Non-pigmented ciliary epithelial cell (primary cell): ENCODE measurements at places on chromosomes 11 and 22.

- no peak for DNase-seq
These were observed 35.1 kb downstream of the AP1B1 start for GRCh38 chr22:29353286-29353685.

DNA sequence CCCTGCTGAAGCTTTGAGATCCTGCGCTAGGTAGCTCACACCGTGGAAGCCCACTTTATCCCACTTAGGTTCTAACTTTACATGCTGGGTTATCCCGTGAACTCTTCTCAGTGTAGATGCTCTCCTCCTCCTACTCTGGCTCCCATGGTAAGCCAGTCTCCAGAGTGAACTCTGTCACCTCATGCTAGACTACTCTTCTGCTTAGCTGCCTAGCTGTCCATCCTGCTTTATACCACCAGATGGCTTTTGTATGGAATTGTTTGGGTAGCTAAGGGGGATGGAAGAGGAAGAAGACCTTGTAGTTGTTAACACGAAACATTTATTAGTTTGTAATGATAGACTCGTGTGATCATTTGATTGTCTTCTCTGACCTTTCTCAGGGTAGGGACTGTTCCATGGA lies 46.8 kb downstream of the EMSY start:
- DNase-seq = no peak

GRCh38 chr11:4459500-4459899 lies 10.4 kb downstream of the OR52K2 start:
- no peak for DNase-seq

DNA sequence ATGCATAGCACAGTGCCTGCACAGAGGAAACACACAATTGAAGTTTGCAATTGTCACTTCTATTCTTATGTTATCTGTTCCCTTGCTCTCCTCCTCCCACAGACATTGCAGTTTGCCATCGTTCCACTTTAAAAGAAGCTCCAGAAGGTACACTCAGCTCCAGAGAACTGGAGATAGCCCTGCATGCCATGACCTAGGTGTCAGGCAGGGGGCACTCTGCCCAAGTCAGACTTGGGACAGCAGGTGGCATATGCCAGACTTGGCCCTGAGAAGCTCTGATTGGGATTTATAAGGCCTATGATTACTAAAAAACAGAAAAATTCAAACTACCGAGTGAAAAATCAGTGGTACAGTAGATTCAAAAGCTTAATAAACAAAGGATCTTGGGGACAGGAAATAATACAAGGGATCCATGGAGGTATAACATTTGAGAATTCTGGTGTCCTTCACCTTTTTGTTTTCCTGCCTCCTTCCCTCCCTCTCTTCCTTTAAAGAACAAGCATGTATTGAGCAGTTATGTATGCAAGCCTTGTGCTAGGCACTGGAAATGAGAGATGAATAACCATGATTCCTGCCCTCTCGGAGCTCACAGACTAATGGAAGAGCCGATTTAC lies 40.0 kb downstream of the TENM4 start:
- no peak for DNase-seq

DNA sequence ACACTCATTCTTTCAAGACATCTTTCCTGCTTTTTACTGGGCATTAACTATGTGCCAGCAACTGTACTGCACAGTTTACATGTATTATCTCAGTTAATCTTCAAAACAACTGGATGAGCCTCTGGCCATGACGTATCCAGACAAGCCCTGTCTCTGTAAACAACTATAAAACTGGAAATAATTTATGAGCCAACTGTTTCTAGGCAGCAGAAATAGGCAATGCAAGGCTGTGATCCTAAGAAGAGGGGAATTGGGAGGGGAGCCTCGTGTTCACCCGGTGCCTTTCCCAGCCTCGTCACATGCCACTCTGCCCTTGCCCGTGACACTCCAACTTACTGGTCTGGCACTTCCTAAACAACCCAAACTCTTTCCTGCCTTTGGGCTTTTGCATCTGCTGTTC lies 82.8 kb downstream of the FBXO7 start:
- DNase-seq = no peak

DNA sequence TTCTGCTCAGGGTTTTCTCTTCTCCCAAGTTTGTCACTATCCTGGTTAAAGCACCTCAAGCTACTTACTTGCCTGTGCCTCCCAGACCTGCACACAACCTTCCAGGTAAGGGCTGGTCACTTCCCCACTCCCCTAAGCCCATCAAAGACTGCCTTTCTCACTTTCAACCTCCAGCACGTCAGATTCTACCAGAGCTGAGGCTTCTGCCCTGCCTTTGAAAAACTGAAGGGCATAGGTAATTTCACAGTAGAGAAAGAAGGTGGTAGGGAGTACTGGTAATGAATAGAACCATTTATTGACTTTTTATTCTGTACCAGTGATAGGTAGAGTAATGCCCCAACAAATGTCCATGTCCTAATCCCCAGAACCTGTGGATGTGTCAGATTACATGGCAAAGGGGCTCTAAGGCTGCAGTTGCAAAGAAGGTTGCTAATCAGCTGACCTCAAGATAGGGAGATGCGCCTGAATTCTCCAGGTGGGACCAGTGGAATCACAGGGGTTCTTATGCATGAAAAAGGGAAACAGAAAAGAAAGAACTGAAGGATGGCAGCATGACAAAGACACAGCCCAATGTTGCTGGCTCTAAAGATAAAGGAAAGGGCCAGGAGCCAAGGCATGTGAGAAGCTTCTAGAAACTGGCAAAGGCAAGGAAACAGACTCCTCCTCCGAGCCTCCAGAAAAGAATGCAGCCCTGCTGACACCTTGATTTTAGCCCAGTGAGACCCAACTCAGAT lies 89.0 kb downstream of the SLC1A2 start:
- DNase-seq = no peak

- DNase-seq = no peak
These were observed 148.8 kb downstream of the FEZ1 start for GRCh38 chr11:125347261-125347585.
